ENCODE measurements at places on chromosomes 3 and 15.
A peak's percentile ranks its signal among the peaks of the same experiment; 100 is the strongest.

DNA sequence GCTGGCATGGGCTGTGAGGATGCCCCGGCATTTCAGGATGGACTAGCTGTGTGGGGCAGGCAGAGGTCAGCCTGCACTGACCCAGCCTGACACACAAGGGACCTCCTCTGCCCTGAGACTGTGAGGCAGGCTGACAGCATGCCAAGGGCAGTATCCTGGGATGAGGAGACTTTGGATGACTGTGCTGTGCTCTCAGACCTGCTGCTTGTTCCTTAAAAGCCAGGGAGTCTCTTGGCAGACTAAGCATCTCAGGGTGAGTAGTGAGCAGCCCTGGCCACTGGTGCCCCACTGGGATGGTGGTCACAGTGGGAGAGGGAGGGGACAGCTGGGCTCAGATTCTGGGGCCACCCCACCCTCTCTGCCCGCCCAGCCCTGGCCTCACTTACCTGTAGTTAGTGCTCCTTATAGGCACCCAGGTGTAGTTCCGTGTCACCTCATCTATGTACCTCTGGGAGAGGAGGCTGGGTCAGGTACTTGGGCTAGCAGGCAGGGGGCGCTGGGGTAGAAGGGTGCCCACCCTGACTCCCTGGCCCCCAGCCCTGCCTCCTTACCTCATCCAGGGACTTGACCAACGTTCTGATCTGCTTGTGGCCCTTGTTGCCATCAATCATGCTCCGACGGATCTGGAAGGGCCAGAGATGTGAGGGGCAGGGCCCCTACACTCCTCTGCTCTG is 16.1 kb upstream of the TMEM115 start:
- no peak for DNase-seq

DNA sequence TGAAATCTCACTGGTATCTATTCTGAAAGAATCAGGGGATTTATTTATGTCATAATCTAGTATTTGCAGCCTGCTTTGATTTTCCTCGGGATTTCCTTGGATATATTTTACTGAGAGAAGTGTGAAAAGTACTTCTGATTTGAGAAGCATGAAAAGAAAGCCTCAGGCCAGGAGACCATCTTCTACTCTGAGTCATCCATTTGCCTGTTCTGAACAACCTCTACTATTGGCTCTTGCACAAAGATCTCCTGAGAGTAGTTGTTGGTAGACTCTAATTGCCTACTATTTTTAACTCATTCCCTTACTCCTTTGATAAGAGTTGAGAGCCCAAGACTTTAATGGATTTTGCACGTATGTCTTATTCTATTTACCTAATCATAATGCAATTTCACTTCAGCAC is 318.9 kb downstream of the BCHE start:
- no peak for DNase-seq

DNA sequence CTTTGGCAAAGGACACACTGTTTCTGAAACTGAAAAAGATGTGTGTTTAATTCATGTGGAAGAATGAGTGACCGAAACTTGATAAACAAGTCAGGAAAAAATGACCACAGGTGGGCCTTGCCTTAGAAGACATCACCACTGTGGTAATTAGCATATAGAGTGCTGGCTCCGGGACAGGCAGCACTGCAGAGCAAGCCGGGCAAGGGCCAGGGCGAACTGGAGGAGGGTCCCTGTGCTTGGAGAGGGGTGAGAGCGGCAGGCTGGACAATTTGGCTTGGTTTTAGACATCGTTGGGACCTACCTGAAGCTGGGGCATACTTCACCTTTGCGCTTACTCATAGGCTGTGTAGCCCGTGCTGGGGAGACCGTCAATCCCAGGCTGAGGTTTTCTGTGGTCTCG is 8.2 kb downstream of the RTP3 start:
- no peak for DNase-seq

- peak; percentile 43 for DNase-seq
Observed at GRCh38 chr15:38611228-38611627, 46.6 kb upstream of the RASGRP1 start.

DNA sequence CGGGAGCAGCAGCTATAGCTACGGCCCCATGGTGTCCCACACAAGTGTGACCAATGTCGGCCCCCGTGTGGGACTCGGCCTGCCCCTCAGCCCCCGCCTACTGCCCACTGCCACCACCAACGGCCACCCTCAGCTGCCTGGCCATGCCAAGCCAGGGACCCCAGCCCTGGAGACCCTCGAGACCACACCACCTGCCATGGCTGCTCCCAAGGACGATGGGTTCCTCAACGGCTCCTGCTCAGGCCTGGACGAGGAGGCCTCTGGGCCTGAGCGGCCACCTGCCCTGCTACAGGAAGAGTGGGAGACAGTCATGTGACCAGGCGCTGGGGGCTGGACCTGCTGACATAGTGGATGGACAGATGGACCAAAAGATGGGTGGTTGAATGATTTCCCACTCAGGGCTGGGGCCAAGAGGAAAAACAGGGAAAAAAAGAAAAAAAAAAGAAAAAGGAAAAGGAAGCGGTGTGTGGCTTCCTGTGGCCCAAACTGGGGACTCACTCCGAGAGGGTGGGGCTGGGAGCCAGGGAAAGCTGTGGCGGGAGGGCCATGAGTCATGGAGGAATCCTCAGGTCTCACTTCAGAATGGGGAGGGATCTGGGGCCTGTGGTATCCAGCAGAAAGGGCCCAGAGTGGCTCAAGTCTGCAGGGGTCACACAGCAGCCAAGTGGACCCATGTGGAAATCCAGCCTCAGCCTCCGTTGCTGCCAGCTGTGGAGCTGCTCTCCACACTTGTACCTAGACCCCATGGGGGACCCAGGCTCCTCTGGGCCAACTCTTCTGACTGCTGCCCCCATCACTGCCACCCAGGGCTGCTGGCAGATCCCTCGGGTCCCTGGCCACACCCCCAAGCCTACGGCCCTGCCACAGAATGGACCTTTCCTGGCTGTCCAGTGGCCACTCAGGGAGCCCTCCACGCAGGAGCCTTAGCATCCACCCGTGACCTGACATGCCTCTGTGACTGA is 26.1 kb downstream of the PTH1R start:
- DNase-seq, result no peak

DNA sequence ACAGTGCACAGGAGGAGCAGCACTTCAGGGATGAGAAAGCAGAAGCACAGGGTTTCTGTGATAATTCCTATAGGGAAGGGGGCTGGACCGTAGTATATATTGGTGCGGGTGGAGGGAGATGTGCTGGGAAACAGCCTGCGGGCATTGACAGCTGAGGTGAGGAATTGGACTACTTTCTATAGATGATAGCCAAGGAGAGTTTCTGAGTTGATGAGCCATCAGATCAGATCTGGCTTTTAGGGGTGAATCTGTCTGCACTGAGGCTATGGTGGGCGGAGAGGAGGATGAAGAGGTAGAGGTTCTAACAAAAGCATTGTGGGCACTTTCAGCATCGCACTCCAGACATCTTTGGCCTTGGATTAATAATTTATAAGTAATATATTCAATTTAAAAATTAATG is 33.1 kb downstream of the SELENOT start:
- DNase-seq, result no peak

DNA sequence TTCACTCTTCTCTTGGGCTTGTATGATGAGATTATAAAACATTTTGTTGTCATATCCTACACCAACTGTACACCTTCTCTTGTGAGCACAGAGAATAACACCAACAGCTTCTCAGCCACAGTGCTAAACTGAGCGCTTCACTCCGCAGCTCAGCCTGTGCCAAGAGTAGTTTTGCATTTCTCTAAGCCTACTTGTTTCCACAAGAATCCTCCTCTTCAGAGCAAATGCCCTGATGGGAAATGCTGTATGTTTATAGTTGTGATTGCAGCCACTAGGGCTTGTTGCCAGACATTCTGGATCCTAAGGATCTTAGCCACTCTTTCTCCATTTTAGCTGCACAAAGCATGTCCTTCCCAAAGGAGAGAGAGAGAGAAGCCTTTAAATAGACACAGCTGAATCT is 138.8 kb upstream of the PLXND1 start:
- DNase-seq, result no peak

- no peak for DNase-seq
Observed at GRCh38 chr3:128870347-128870746, 9.1 kb upstream of the ACAD9 start.

DNA sequence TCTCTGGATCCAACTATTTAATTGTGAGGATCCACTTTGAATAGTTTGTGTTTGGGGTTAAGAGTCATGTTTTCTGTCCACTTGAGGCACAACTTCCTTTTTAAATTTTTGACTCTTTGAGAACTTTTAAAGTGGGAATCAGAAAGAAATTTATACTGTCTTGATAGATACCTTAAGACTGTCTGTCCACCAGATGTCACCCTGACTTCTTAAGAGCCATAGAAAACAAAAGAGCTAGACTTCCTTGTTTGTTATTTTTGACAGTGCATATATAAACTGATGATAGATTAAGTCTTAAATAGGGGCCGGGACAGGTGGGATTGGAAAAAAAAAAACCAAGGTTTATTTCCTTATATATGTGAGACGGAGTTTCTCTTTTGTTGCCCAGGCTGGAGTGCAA is 52.1 kb upstream of the WDR72 start:
- no peak for DNase-seq

- no peak for DNase-seq
Observed at GRCh38 chr15:81398910-81399551, 25.0 kb upstream of the TMC3 start.

- DNase-seq, result no peak
Observed at GRCh38 chr15:39922462-39923092, 2.5 kb upstream of the GPR176 start.

DNA sequence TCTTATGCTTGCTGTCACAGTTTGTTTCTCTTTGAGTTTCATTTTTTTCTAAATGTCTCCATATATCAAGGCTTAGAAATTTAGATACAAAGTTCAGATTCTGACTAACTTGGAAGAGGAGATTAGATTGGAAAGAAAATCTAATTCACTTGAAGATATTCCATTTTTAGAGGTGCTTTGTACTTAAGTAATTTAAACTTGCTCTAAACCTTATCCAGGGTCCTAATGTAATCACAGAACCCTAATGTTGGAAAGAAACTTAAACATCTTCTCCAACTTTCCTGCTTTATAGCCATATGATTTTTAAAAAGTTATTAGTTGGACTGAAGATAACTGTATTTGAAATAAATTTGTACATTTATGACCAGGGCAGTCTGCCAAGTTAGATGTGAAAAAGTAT is 81.1 kb upstream of the ARHGEF3 start:
- DNase-seq, result no peak
